Ureter (tissue), 1 donor: ENCODE measurements at places on chromosomes 5 and 9. TPM values are rescaled to one million over a fixed set of nuclear protein-coding genes. Genes with fewer than 3 reads are reported as not detected.

- DNase-seq, result peak; percentile 28
Measured at GRCh38 chr5:132058646-132059042, 1.8 kb upstream of the IL3 start.

Gene BTF3
- 809 TPM for total RNA-seq

DNA sequence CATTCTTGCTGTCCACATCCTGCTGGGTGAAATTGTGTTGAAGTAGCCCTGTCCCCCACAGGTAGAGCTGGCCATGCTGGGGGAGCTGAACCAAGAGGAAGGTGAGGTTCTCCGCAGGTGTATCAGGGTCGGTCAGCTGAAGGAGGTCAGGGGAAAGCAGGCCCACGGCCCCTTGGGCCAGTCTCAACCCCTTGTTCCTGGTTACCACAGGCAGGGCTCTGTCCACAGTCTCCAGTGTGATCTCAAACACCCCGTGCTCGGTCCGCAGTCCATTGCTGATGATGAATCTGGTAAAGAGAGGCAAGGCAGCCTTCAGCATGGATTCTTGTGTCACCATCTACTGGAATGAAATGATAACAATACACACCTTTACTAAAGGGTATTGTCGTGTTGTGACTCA is 53.4 kb upstream of the CER1 start:
- no peak for DNase-seq

GRCh38 chr5:139882961-139883539 is 87.4 kb downstream of the PSD2 start:
- DNase-seq, result peak; percentile 77

Gene C5orf63
- 15.5 TPM for total RNA-seq

DNA sequence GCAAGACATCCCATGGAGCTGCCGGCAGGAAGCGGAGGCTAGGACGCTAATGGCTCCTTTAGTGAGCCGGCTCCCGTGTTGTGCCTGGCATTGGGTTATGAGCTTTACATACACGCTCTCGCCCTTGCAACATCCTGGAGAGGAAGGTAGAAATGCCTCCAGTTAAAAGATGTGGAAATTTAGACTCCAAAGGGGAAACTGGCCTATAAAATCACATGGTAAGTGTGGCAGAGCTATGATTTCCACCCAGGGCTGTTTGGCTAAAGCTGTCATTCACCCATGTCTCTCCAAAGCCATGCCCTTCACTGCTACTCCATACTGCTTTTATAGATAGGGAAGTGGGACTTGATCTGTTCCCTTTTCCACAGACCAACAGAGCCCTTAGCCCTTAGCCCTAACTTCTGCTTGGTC is 5.2 kb downstream of the GM2A start:
- no peak for DNase-seq

- no peak for DNase-seq
Measured at GRCh38 chr5:135373736-135374515, 25.1 kb downstream of the MACROH2A1 start.

- DNase-seq, result no peak
Measured at GRCh38 chr9:124743686-124744348, 27.3 kb downstream of the NR6A1 start.

- DNase-seq, result no peak
Measured at GRCh38 chr5:126385524-126386502, 37.4 kb upstream of the GRAMD2B start.

- DNase-seq, result no peak
Measured at GRCh38 chr5:100970646-100971255, 67.7 kb upstream of the ST8SIA4 start.

Gene ACOT12
- not detected for total RNA-seq
